Cardiac muscle cell (in vitro differentiated cells and primary cell): ENCODE measurements at places on chromosomes 7 and 10.

DNA sequence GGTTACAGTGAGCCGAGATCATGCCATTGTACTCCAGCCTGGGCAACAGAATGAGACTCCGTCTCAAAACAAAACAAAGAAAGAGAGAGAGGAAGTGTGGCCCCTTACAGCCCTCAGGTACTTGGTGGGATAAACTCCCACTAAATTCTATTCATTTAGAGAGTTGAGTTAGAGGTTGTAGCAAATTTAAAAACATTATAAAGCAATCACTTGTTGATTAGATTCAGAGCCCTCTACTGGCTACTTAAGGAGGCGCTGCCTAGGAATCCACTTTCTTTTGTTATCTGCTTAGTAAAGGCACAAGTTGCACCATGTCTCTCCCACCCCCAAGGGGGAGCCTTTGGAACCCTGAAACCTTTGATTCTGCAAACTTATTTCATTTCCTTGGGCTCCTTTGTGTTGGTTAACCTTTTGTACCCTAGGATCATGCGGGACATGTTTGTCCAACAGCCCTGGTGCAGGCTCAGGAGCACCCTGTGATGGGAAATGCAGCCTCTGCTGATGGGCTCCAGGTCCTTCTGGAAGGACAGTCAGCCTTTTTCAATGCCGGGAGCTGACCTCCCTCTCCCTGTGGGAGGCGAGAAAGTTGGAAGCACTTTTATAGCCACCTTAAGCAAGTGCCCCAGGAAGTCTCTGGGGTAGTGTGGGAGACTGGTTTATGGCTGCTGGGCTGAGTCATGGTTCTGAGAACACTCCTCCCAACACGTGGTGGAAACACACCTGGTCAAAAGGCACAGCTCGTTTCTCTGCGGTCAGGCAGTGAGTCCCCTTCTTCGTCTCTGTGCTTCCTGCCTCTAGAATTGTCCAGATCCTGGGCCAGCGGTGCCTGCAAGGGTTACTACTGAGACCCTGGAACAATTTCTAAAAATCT, 2.3 kb downstream of the HKDC1 start:
- DNase-seq: peak; percentile 76

DNA sequence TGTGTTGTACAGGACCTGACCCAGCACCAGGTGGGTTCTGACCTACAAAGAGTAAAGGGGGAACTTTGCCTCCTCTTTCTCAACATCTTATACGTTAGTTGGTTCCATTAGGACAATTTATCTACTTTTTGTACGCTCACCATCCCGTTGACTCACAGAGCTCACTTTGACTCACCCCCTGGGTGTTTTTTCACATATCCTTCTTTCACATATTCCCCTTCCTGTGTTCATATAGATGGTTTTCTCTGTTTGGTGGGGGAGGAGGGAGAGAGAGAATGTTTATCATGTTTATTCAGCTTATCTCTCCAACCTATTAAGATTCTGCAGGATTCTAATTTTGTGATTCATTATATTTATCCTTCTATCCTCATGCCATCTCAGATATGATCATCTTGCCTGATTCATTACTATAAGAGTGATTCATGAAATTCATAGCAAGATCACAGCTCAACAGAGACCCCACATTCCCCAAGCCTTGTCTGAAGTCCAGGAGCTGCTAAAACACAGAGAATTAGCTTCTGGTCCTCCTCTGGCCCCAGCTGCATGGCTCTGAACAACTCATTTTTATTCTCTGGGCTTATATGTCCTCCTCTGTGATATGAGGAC, 37.2 kb downstream of the PRSS2 start:
- DNase-seq: peak; percentile 30

- DNase-seq: no peak
Measured at GRCh38 chr10:104622598-104623209, 18.4 kb upstream of the SORCS3 start.

DNA sequence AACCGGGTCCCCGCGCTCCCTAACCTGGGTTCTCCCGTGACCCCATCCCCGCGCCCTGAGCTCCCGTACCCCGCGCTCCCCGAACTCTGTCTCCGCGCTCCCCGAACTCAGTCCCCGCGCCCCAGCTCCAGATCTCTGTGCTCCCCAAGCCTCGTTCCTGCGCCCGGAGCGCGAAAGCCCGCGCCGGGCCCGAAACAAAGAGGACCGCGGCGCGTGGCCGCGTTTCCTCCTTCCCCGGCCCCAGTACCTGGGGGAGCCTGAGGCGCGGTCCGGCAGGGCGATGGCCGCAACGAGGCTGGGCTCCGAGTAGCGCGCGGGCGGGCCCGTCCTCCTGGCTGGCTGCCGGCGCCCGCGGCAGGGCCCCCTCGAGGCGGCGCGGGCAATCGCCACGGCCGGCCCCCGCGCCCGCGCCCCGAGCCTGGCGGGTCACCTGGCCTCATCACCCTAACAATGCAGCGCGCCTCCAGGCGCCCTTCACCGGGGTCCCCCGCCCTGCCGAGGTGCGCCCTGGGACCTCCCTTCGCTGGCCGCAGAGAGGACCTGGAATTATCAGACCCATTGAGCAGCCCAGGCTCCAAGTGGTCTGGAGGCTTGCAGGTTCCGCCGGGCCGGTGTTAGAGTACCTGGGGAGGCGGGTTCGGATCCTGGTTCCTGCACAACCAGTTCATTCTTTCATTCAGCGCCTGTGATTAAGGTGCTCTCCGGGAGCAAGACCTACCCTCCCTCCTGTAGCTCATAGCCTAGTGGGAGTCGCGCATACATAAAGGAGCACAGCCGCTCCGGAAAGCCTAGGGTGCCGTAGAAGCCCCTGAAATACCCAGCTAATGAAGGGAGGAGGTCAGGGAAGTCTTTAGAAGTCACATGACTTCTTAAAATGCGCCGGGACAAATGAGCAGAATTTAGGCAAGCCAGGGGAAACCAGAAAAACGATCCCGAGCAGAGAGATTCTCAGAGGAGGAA, at the start of gene TNS3:
TNS3 (minus strand) TSS at position 308 of the 960 bp plus-strand sequence. CDS start 142,475 bp downstream, outside the sequence.
- DNase-seq: peak; percentile 68
